Trophoblast cell (in vitro differentiated cells and primary cell): ENCODE measurements at places on chromosomes 11 and 22.

DNA sequence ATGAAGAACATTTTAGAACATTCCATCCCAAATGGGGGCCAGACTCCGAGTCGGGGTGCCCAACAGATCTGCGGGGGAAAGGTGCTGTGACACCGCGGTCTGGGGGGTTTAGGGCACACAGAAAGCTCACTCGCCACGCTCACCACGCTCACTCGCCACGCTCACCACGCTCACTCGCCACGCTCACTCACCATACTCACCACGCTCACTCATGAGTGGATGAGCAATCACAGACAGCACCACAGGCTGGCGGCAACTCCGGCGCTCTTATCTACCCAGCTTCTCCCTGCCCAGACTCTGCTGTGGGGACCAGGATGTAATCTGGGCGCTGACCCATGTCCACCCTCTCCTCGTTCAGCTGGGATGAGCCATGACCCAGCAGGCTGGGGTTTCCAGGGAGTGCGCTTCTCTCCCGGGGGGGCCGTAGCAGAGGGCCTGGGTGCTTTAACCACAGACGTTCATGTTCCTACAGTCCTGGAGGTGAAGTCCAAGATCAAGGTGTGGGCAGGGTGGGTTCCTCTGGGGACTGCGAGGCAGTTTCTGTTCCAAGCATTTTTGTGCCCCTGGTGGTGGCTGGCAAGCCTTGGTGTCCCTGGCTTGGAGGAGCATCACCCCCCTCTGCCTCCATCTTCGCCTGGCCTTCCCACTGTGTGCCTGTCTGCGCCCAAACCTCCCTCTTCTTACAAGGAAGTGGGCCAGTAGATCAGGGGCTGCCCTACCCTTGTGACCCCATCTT lies 141.2 kb downstream of the CTTN start:
- no peak for DNase-seq

- DNase-seq, result no peak
These were observed 299.9 kb downstream of the FAT3 start for GRCh38 chr11:92524542-92524941.

GRCh38 chr22:24588757-24589481 lies 4.0 kb downstream of the LRRC75B start:
- no peak for DNase-seq

- DNase-seq, result no peak
These were observed 92.1 kb upstream of the MTMR2 start for GRCh38 chr11:96015906-96016565.

DNA sequence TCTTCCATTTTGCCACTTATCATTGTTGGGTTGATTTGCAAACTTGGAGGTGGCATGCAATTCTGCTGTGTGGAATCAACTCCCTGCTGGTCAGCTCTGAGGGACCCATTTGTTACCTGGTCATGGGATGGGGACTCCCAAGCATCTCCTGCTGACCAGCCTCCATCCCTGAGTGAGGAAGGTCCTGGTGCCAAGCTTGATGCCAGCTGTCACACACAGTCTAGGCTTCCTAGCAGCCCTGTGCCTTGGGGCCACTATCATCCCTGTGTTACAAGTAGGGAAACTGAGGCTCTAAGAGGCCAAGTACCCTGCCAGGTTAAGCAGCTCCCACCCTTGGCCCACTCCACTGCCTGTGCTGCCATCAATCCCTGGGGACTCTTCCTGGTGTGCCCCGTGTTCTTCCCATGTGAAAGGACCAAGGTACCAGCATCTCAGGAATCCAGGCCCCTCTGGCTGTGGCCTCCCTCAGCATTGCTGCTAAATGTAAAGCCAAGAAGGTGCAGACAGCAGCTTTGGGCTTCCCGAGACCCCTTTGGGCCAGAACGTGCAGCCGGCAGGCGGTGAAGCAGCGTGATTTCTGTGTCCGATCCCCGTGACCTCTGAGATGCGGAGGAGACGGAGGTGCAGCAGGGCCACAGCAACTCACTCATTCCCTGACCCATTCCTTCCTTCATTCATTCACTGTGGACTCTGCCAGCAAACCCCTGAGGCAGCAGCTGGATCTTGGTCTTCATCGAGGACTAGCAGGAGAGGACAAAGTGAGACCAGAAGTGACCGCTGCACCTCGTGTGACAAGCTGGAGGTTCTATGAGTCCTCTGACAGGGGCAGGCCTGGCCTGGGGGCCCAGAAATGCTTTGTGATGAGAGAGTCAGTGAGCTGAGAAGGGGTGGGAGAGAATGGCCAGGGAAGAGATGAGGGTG lies 49.7 kb downstream of the MYEOV start:
- DNase-seq, result no peak

DNA sequence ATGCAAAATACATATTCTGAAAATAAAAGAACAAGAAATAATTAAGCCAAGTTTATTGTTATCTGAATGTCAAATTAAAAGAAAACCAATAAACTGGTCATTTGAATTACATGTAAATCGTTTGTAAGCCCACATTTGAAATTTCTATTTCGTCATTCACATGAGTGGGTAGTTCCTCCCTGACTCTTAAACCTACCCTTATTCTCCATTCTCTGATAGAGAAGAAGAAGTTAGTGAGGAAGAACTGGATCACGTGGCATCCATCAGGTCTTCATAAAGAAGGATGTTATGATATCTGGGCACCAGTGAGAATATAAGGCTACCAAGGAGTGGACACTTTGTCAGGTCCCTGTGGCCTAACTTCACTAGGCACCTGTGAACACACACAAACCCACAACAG lies 328.1 kb downstream of the OPCML start:
- DNase-seq, result no peak

DNA sequence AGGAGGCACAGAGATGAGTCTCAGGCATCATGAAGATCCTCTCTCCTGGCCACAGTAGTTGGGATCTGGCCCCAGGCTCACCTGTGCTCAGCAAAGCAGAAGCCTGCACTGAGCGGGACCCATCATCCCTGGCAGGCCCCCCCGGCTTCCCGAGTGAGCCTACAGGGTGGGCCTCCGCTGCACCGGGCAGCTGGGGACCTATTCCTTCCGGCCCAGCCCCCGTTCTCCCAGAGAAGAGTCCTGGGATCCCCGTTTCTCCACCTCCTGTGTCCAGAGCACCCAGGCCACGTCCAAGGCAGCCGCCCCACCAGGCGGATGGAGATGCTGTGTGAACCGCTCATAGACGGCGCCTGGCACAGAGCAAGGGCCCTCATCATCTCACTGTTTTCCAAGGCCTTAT lies 52.5 kb downstream of the ANO1 start:
- no peak for DNase-seq

DNA sequence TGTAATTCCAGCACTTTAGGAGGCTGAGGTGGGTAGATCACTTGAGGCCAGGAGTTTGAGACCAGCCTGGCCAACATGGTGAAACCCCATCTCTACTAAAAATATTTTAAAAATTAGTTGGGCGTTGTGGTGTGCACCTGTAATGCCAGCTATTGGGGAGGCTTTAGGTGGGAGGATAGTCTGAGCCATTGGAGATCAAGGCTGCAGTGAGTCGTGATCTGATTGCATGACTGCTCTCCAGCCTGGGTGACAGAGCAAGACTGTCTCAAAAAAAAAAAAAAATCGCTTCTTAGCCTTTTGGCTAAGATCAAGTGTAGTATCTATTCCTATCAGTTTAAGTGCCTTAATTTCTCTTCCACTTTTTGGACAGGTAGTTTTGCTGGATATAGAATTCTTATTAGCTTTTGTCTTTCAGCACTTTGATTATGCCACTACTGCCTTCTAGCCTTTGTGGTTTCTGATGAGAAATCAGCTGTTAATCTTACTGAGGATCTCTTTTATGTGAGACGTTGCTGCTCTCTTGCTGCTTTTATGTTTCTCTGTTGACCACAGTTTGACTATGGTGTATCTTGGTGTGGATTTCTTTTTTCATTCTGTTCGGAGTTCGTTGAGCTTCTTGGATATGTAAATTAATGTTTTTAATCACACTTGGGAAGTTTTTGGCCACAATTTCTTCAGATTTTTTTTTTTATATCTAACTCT lies 24.7 kb downstream of the CHEK1 start:
- no peak for DNase-seq

GRCh38 chr11:3162410-3163240 lies 2.5 kb downstream of the OSBPL5 start:
- no peak for DNase-seq

GRCh38 chr22:19933341-19934241 lies 8.0 kb upstream of the COMT start:
- DNase-seq, result no peak

DNA sequence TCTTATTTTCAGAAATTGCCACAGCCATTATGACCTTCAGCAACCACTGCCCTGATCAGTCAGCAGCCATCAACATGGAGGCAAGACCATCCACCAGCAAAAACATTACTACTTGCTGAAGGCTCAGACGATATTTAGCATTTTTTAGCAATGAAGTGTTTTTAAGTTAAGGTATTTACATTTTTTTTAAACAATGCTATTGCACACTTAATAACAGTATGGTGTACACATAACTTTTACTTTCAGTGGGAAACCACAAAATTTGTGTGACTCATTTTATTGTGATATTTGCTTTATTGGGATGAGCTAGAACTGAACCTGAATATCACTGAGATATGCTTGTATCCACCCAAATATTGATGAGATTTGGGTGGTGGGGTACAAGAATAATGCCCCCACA lies 110.9 kb downstream of the TSPAN18 start:
- DNase-seq, result no peak

- peak; percentile 96 for DNase-seq
These were observed 17.0 kb downstream of the LAYN start for GRCh38 chr11:111557425-111558111.
